ENCODE measurements at places on chromosomes 7 and 10. TPM values are rescaled to one million over a fixed set of nuclear protein-coding genes. Genes with fewer than 3 reads are reported as not detected.

NYAP1 gene
- 3.7 TPM for polyA plus RNA-seq

ST8SIA6 gene
- polyA plus RNA-seq = 0.20 TPM

PIP gene
- polyA plus RNA-seq = not detected

DNA sequence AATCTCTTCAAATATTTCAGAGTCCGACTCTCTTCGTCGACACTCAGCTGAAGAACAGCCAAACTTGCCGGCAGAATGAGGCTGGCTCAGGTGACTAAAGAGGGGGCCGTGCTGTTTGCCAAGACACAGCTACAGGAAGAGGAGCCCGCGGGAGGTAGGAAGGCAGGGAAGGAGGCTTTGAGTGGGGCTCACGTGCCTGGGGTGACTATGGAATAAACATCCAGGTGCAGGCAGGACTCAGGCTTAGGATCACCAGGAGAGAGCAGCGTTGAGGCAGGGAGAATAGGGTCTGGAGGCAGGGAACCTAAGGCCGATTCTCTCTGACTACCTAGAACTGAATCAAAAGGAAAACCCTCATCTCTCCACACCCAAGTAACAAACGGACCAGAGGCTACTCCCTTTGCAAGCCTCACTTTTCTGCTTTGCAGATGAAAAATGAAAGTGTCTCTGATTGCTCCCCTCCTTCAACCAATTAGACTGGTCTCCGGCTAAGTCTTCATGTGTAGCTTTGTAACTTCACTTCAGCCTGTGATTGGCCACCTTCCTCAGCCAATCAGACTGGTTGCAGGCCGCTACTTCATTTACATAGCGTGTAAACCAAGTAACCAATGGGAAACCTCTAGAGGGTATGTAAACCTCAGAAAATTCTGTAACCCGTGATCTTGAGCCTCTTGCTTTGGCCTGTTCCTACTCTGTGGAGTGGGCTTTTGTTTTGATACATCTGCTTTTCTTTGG, 19.7 kb upstream of the BNIP3 start:
- peak; percentile 63 for DNase-seq

GRCh38 chr10:88254091-88254490, 329.0 kb downstream of the RNLS start:
- DNase-seq = peak; percentile 58

DNA sequence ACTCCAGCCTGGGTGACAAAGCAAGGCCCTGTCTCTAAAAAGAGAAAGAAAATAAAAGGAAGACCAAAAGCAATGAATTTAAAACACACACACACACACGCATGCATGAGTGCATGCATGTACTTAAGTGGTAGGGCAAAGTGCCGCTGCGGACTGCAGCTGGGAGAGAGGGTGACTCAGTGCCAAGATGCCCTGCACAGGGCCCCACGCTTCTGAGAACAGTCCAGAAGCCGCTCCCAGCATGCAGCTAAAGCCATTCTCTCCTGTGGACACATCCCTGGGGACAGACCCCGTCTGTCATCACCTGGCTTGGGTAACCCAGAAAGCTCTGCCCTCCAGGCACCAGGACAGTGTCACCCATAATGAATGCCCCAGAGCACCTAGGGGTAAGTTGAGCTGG, 61.0 kb upstream of the MYL10 start:
- DNase-seq = no peak

GRCh38 chr10:90859321-90859751, 1.5 kb upstream of the HTR7 start:
- DNase-seq = no peak

DNA sequence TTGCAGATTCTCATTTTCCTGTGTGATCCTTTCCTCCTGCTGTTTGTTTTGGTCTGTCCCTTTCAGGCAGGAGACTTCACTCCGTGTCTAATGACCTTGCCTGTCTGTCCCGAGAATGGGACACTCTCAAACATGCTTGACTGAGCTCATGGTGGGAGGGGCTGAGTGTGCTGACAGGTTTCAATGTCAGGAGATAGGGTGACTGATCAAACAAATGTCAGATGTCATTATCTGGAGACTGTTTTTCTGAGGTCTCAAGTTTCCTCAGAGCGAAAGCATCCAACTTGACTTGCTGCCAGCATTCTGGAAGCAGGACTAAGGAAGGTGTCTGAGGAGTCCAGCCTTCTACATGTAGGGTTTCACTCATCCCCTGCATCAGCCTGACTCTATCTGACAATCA, 228.8 kb upstream of the KIAA1217 start:
- DNase-seq = no peak

DNA sequence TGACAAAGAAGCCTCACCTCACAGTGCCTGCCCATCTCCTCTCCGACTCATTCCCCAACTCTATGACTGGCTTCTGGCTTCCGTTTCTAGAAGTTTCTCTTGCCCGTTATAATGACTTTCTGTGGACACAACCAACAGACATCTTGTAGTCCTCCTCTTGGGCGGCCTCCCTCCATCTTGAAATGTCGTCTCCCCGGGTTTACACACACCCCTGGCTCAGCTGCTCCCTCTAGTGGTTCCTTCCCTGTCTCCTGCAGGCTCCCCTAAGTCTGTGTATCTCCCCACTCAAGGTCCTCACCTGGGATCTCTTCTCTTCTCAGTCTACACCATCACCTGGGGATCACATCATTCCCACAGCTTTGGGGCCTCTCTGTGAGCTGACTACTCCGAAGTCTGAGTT, 123.4 kb upstream of the NEBL start:
- DNase-seq = peak; percentile 51

GRCh38 chr10:14876764-14877163, 1.9 kb upstream of the SUV39H2 start:
- DNase-seq = no peak

DNA sequence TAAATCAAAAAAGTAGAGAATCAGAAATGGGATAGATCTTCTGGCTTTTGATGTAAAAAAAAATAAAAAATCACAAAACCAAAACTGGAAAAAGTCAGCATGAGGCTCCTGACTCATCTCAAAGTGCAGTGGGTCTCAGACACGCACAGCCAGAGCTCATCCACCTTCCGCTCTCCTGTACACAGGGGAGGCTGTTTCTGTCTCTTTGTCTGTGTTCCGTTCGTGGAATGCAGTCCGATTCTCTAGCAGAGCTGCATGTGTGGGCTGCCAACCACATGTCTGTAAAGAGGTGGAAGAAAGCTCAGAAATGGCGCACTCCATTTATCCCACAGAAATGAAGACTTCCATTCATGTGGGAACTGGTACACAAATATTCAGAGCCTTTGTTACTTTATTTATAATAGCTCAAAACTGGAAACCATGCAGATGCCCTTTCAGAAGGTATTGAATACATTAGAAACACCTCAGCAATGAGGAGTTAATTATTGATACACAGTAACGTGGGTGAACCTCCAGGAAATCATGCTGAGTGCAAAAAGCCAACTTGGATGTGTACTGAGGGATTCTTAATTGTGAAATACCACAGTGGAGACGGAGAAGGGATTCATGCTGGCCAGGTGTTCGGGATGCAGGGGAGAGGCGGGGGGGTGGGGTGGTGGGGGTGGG, 123.3 kb downstream of the TRRAP start:
- no peak for DNase-seq

DNA sequence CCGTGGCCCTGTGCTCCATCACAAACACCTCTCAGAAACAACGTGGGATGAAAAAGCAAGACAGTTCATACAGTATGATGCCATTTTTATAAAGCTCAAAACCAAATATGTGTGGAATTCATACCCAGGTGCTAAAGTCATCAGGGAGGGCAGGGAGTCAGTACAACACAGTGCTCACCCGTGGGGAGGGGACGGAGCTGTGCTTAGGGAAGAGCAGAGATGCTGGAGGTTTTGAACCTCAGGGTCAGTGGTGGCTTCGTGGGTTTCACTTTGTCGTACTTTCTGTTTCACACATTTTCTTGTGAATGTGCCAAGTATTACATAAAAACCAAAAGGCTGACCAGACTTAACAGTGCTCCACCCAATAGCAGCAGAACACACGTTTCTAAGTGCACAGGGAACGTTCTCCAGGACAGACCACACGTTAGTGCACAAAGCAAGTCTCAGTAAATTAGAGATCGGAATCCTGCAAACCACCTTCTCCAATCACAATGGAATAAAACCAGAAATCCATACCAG, 21.2 kb downstream of the ZMIZ2 start:
- DNase-seq = no peak

Data from A549 (cell line).